Nephron progenitor cell (in vitro differentiated cells): ENCODE measurements at places on chromosomes 5 and 9.

DNA sequence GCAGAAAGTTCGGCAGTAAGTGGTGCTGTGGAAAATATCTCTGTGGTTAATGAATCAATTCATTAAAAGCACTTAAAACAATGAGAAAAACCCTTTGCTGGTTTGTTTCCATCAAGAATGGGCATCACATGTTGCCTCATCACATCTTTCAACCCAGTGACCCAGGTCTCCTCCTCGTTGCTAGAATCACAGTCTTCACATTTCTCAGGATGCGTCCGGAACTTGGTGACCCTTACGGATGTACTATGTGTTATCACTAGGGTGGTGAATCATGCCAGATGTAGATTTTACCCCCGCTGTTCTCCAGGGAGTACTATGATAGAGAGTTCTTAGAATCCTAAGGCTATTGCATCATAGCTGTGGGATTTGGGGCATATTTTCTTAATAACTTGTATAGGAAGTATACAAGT is 217.9 kb upstream of the KLF4 start:
- no peak for DNase-seq

DNA sequence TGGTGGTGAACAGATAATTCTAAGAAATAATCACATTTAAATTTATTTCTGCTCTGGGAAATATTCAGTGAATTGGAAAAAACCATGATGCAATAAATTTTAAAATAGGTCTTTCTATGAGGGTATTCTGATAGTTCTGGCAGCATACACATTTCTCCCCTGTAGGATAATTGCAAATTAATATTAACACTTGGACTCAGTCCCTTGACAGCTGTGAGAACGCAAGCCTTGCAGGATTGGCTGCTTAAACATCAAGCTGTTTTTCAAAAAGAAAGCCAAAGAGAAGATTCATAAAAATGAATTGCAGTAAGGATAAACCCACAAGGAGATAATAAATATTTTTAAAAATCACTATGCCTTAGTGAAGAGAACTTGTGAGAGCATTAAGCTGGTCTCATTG is 180.0 kb downstream of the MTRR start:
- DNase-seq, result no peak

DNA sequence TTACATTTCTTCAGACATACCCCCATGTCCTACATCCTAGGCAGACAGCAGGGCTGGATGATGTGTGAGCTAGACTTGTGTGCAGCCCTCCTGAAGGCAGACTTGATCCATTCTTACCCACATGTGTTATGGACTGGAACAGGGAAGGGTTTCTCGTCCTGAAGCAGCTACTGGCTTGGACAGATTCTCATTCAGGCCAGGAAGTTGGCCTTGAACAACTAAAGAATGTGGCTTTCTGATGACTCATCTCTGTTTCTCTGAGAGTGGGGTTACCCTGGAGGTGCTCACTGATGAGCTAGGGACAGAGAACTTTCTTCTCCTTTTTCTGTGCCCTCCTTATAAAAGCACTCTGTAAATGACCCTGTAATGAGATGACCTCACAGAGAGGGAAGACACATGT is 246.5 kb downstream of the PCSK5 start:
- no peak for DNase-seq

DNA sequence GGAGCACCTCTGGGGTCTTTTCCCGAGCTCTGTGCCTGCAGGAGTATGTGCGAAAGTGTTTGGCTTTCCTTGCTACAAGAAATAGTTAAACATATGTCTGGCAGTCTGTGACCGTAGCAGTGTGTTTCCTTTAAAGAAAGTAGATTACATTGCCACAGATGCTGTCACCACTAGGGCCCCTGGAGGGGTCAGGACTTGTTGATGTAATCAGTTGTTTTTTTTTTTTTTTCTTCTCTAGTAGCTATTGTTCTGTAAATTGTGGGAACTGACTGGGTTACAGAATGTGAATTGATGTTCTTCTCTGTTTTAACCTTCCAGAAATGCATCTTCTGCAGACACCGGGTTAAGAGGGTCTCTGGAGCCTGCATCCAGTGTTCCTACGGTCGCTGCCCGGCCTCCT is 345.6 kb downstream of the KDM4C start:
- no peak for DNase-seq

DNA sequence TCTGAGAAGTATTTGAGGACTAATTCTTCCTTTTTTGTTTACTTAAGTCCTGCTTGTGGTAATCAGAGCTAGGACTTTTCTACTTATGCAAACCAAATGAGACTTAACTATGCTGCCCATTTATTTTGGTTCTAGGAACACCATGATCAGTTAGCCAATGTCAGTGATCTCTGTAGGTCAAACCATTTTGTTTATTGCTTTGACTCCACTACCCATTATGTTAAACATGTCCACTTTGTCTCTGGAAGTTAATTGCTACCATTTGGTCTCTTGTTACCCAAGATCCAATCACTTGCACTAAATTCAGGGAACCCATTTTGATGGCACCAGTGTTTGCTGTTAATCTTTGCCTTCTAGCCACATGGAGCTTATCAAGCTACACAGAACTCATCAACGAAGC is 161.9 kb downstream of the CCDC171 start:
- DNase-seq, result no peak

DNA sequence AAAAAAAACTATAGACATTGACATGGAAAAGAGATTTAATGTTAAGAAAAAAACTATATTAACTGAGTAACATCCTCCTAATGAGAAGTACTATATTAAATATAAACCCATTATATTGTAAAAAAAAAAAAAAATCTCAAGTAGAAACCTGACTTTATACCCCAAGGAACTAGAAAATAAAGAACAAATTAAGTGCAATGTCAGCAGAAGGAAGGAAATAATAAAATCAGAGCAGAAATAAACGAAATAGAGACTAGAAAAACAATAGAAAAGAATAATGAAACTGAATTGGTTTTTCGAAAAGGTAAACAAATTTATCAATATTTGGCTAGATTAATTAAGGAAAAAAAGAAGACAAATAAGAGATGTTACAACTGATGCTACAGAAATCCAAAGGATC is 329.1 kb upstream of the ZNF608 start:
- DNase-seq, result no peak

GRCh38 chr5:43123887-43124286 is 3.2 kb downstream of the ZNF131 start:
- no peak for DNase-seq

- DNase-seq, result no peak
Observed at GRCh38 chr5:107408564-107408963, 262.2 kb downstream of the EFNA5 start.

DNA sequence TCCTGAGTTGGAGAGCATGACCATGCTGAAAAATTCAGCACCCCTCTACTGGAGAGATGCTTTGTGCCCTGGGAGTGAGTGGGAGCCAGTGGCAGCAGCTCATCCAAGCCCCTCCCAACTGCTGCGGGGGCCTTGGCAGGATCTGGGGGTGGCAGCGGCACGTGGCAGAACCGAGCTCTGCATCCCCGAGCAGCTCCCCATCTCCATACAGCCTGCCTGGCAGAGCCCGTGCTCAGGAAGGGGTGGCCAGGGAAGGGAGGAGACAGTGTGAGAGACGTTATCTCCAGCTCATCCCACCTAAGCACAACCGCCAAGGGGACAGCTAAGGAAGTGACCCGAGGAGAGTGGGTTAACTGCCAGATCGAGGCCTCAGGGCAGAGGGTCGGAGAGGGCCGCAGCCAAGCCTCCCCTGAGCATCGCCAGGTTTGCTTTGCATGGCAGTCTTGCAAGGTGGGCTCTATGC is 17.2 kb upstream of the DPM2 start:
- DNase-seq, result no peak

GRCh38 chr9:113876151-113876992 is at the start of gene ZNF618:
ZNF618 (plus strand) TSS chr9:113876309; CDS start chr9:113876381, 72 bp downstream.
- DNase-seq, result peak; percentile 68

GRCh38 chr9:72333197-72333596 is 31.8 kb downstream of the ZFAND5 start:
- DNase-seq, result no peak
